ENCODE measurements at places on chromosomes 11 and 22.

- no peaks in the 10 kb centered on the region for H3K36me3 ChIP-seq
- H3K27me3 ChIP-seq: no peaks in the 10 kb centered on the region
- no peak overlapping the region for H3K4me3 ChIP-seq
- H3K4me1 ChIP-seq: no peaks in the 10 kb centered on the region
- no peak for DNase-seq
- H3K27ac ChIP-seq: no peak overlapping the region
Measured at GRCh38 chr11:20289732-20290131, 73.8 kb upstream of the HTATIP2 start.

GRCh38 chr22:32836280-32837123 is 35.0 kb downstream of the TIMP3 start:
- DNase-seq: no peak
- H3K27me3 ChIP-seq: no peaks in the 10 kb centered on the region
- H3K4me3 ChIP-seq: no peak overlapping the region
- H3K27ac ChIP-seq: no peak overlapping the region
- peaks cover 53% of the 10 kb centered on the region for H3K4me1 ChIP-seq
- H3K36me3 ChIP-seq: no peaks in the 10 kb centered on the region

- no peak for DNase-seq
- no peaks in the 10 kb centered on the region for H3K27me3 ChIP-seq
- no peak overlapping the region for H3K27ac ChIP-seq
- no peaks in the 10 kb centered on the region for H3K36me3 ChIP-seq
- no peaks in the 10 kb centered on the region for H3K4me1 ChIP-seq
Measured at GRCh38 chr22:44567846-44568493, 69.9 kb upstream of the RTL6 start.

GRCh38 chr11:17746096-17746495 is 11.5 kb downstream of the KCNC1 start:
- no peak overlapping the region for H3K27ac ChIP-seq
- no peak overlapping the region for H3K4me3 ChIP-seq
- no peaks in the 10 kb centered on the region for H3K36me3 ChIP-seq
- no peaks in the 10 kb centered on the region for H3K4me1 ChIP-seq

DNA sequence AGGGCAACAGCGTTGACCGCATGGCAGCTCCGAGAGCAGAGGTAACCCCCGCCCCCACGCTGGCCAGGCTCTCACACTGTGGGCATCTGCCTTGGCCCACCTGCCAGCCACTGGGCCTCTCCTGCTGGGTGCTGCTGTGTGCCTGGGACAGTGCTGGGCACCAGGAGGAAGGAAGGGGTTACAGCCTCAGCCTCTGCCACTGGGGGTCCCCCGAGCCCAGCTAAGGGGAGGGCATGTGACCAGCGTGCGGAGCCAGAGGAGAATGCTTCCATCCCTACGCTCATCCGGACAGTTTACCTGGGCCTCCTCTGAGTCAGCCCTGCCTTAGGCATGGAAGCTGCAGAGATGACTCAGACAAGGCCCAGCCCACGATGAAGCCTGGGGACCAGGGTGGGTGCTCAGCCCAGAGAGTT is 10.9 kb downstream of the NCF4 start:
- H3K4me1 ChIP-seq: peaks cover 15% of the 10 kb centered on the region
- no peak overlapping the region for H3K27ac ChIP-seq
- H3K36me3 ChIP-seq: no peaks in the 10 kb centered on the region

DNA sequence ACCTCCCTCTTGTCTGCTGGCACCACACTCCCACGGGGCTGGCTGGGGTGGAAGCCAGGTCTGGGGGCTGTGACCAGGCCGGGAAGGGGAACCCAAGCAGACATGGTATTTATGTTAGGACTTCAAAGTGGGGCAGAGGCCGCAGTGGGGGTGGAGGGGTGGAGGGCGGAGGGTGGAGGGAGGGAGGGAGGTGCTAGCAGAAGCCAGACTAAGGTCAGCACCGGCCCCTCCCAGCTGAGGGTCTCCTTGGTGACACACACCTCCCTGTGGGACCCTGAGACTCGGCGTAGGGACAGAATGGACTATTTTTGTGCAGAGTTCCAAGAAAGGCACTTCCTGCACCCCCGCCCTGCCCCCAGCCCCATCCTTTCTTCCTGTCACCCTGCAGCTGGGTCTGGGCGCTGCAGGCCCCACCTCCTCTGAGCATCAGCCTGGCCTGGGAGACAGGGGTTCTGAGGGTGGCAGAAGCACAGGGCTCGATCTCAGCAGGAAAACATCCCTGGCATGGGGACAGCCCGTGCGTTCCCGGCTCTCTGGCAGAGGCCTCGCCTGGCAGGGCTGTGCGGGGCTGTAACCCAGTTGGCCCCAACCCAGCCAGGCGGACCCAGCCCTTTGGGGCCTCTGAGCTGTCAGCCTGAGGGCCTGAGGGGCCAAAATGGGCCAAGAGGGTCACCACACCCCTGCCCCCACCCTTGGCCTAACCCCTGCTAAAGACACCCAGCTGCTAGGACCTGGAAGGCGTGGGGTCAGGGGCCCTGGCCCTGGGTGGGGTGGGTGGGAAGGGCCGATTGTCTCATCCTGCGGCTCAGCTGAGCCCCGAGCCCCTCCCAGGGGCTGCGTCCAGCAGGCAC is 9.6 kb upstream of the CD248 start:
- peak; percentile 31 for DNase-seq
- no peaks in the 10 kb centered on the region for H3K27me3 ChIP-seq
- H3K27ac ChIP-seq: peak overlapping the region; percentile 56
- H3K4me1 ChIP-seq: peaks cover 33% of the 10 kb centered on the region

DNA sequence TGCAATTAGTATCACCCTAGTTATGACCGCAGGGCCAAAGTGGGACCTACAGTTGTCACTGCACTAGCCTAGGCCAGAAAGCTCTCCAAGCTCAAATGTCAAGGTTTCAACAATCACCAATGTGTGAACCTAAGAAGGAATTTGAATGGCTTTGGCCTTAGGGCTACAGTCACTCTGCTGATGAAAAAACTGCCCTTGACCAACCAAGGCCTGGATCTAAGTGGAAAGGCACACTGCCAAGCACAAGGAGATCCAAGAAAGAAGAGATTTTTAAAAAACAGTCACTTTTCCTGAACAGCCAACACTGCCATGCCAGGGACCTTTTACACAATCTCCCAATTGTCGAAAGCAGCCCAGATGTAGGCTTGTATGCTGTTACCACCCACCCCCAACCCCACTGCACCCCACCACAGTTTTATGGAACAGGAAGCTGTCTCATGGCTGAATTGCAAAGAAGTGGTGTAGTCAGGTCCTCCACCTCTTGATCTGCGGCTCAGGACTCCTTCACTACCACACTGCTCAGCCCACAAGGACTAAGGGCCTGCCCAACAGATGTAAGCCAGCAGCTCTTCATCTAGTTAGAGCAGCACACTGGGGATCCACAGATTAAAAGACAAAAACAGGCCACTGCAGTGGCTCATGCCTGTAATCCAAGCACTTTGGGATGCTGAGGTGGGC is 32.9 kb downstream of the SMCO4 start:
- peaks cover 4% of the 10 kb centered on the region for H3K4me1 ChIP-seq
- DNase-seq: no peak
- H3K4me3 ChIP-seq: no peak overlapping the region
- no peaks in the 10 kb centered on the region for H3K27me3 ChIP-seq
- H3K36me3 ChIP-seq: no peaks in the 10 kb centered on the region

DNA sequence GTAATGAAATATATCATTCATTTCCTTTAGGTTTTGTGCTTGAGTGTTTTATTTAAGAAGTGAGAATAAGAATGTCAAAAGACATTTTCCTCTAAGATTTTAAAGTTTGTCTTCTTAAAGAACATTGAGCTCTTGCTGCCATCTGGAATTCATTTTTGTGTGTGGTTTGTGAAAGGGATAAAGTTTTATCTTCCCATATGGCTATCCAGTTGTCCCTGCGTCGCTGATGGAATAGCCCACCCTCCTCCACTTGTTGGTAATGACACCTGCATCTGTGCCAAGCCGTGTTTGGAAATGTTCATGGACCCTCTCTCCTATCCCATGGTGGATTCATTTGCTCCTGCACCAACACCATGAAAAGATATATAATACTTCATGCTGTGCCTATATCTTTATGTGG is 901.5 kb downstream of the BRD1 start:
- no peaks in the 10 kb centered on the region for H3K27me3 ChIP-seq
- no peaks in the 10 kb centered on the region for H3K36me3 ChIP-seq
- no peak for DNase-seq
- H3K4me1 ChIP-seq: peaks cover 17% of the 10 kb centered on the region
- no peak overlapping the region for H3K27ac ChIP-seq
- no peak overlapping the region for H3K4me3 ChIP-seq

DNA sequence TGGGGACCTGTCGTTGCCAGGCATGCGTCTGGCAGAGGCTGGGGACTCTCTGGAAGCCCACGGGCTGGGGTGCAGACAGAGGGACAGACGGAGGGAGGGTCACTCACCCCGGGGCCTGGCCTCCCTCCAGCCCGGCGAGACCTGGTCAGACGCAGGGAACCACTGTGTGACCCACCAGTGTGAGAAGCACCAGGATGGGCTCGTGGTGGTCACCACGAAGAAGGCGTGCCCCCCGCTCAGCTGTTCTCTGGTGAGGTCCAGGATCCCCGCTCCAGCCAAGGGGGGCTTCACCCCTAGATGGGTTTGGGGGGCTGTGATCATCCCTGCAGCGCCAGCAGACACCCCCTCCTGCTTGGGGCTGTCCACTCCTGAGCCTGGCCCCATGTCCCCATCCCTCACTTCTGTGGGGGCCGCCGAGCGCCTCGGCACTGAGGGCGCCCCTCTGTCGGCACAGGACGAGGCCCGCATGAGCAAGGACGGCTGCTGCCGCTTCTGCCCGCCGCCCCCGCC is 23.6 kb upstream of the MUC5B start:
- peaks cover 15% of the 10 kb centered on the region for H3K4me1 ChIP-seq
- no peak overlapping the region for H3K4me3 ChIP-seq
- no peak overlapping the region for H3K27ac ChIP-seq
- no peaks in the 10 kb centered on the region for H3K27me3 ChIP-seq
- no peaks in the 10 kb centered on the region for H3K36me3 ChIP-seq

DNA sequence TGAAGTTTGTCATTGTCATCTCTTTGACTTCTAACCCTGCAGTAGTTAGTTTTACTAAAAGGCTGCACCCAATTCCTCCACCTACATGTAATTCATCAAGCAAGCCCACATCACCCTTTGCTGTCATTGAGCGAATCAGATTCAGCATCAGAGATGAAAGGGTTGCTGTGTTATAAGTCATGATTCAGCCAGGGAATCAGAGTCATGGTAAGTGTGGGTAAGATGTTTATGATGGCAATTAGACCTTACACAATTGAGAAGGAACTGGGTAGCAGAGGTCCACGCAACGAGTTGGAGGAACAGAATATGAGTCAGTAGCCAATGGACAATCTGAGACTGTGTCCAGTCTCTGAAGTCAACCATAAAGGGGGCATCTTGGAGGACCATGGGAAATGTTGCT is 162.8 kb upstream of the SNX19 start:
- DNase-seq: no peak
- H3K27me3 ChIP-seq: no peaks in the 10 kb centered on the region
- no peak overlapping the region for H3K4me3 ChIP-seq

- no peaks in the 10 kb centered on the region for H3K36me3 ChIP-seq
- no peak overlapping the region for H3K27ac ChIP-seq
- no peak for DNase-seq
- H3K4me3 ChIP-seq: no peak overlapping the region
Measured at GRCh38 chr11:95003716-95004115, 21.3 kb upstream of the KDM4E start.

GRCh38 chr11:3194016-3194816 is 24.4 kb downstream of the MRGPRG start:
- no peak overlapping the region for H3K4me3 ChIP-seq
- no peak overlapping the region for H3K27ac ChIP-seq
- no peak for DNase-seq
- H3K36me3 ChIP-seq: no peaks in the 10 kb centered on the region

DNA sequence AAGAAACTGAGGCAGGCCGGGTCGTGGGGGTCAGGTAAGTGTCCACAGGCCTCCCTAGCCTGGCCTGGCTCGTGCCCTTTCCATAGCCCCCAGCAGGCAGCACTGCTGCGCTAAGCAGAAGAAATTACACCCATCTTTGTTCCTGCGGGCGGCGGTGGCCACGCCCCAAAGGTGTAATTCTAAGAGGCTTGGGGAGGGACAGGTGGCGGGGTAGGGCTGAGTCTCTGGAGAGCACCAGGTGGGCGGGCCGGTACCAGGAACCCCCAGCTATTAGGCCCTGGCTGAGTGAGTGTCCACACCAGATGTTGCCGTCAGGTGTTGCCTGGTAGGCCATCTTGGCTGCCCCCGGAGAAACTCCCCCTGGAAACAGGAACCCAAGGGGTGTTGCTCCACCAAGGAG is 12.3 kb upstream of the ARAP1 start:
- no peaks in the 10 kb centered on the region for H3K36me3 ChIP-seq
- H3K4me3 ChIP-seq: no peak overlapping the region
- DNase-seq: no peak
- no peaks in the 10 kb centered on the region for H3K4me1 ChIP-seq
- H3K27ac ChIP-seq: no peak overlapping the region

DNA sequence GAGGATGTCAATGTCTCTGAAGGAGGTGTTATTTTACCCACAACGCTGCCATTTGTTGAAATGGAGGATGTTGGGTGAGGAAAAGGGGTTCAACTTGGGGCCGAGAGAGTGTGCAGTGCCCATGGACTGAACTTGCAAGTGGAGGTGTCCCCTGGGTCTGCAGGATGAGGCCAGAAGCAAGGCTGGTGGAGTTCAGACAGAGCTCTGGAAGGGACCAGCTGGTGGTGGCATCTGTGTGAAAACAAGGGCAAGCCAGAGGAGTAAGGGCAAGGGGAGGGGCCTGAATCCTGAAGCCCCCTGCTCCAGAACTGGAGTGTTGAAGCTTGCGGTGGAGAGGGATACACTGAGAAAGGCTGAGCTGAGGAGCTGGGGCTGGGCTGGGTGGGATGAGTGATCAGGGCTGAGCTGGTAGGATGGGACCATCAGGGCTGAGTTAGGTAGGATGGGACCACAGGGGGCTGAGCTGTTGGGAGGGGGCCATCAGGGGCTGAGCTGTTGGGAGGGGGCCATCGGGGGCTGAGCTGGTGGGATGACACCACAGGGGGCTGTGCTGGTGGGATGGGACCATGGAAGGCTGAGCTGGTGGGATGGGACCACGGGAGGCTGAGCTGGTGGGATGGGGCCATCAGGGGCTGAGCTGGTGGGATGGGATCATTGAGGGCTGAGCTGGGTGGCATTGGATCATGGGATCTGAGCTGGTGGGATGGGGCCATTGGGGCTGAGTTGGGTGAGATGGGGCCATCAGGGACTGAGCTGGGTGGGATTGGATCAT is 13.4 kb upstream of the CTSD start:
- DNase-seq: no peak
- H3K4me1 ChIP-seq: peaks cover 11% of the 10 kb centered on the region
- no peak overlapping the region for H3K27ac ChIP-seq

- H3K4me3 ChIP-seq: no peak overlapping the region
- H3K4me1 ChIP-seq: no peaks in the 10 kb centered on the region
- peaks cover 23% of the 10 kb centered on the region for H3K36me3 ChIP-seq
- H3K27me3 ChIP-seq: peaks cover 4% of the 10 kb centered on the region
Measured at GRCh38 chr22:29483254-29483653, 3.2 kb downstream of the NEFH start.

GRCh38 chr11:2902784-2903671 is 17.5 kb upstream of the CDKN1C start:
- peaks cover 25% of the 10 kb centered on the region for H3K36me3 ChIP-seq
- H3K4me3 ChIP-seq: peak overlapping the region; percentile 80
- H3K4me1 ChIP-seq: no peaks in the 10 kb centered on the region
- DNase-seq: no peak

- DNase-seq: no peak
- H3K4me3 ChIP-seq: no peak overlapping the region
- H3K27me3 ChIP-seq: no peaks in the 10 kb centered on the region
- no peaks in the 10 kb centered on the region for H3K4me1 ChIP-seq
- H3K27ac ChIP-seq: no peak overlapping the region
- no peaks in the 10 kb centered on the region for H3K36me3 ChIP-seq
Measured at GRCh38 chr22:23124611-23125511, 16.9 kb downstream of the RSPH14 start.

GRCh38 chr11:62340269-62340901 is 3.1 kb downstream of the ASRGL1 start:
- no peaks in the 10 kb centered on the region for H3K36me3 ChIP-seq
- H3K4me3 ChIP-seq: no peak overlapping the region
- peak; percentile 35 for DNase-seq
- no peaks in the 10 kb centered on the region for H3K27me3 ChIP-seq
